Hair follicle dermal papilla cell (primary cell): ENCODE measurements at places on chromosomes 7 and 10. TPM values are rescaled to one million over a fixed set of nuclear protein-coding genes. Genes with fewer than 3 reads are reported as not detected.

Gene MEIG1
- total RNA-seq: not detected in 2 replicates

Gene CRYGN
- 0.16 and 0.61 TPM in 2 replicates for total RNA-seq

Gene TSPAN33
- total RNA-seq: 0.73 TPM in 1 of 2 replicates, not detected in the other

Gene MEOX2
- total RNA-seq: 4.5 and 7.6 TPM in 2 replicates

Gene CHAT
- not detected in 2 replicates for total RNA-seq

Gene CPEB3
- 0.81 and 0.85 TPM in 2 replicates for total RNA-seq

Gene ITIH2
- total RNA-seq: not detected in 2 replicates

Gene TMEM72
- not detected in 2 replicates for total RNA-seq

Gene ARHGAP22
- total RNA-seq: 52.6 and 55.5 TPM in 2 replicates
